ENCODE measurements at places on chromosomes 4 and X.

GRCh38 chr4:183147983-183148382 is 48.9 kb downstream of the WWC2 start:
- DNase-seq: no peak

DNA sequence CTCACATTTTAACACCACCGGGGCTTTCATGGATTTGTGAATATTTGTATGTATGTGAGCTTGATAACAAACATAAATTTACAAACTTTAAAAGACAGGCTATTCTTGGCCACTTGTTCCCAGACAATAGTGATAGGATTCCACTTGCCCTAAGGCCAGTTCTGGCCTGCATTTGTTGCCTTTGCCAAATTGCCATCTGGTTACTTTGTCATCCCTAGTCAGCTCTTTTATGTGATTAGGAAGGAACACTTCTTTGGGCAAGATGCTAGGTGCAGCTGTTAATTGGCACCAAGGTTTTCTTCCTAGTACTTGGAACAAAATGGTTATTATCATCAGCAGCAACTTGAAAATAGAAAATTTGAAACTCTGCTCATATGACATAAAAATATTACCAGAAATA is 63.3 kb downstream of the CCSER1 start:
- no peak for DNase-seq

- no peak for DNase-seq
Measured at GRCh38 chr4:154781983-154782293, 866 bp downstream of the RBM46 start.

DNA sequence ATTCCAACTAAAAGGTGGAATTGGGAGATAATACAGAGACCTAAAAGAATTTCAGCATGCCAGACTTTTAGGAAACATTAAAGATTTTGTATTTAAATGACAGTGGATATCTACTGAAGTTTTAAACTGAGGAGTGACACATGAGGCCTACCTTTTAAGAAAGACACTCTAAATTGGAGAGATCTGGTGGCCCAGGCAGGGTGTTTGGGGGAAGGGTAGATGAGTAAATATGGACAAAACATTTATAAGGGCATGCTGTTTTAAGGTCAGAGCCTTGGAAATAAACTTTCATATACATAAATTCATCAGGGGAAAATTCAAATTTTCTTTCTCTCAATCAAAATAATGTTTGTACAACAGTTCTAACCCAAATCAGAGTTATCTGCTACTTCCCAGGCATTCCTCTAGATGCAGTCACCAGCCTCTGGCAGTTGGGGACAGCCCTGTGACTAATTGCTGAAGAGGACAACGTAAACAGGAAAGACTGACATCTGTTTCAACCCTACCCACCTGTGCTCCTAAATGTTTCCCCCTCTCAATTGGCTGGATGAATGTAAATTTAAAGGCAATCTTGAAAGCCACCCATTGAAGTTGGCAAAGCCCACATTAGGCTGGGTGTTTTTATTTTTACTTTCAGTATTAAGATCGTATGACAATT is 1646.9 kb upstream of the ADGRL3 start:
- DNase-seq: no peak

- peak; percentile 45 for DNase-seq
Measured at GRCh38 chr4:116180157-116180601, 905.2 kb downstream of the TRAM1L1 start.

- no peak for DNase-seq
Measured at GRCh38 chr4:56619160-56619559, 61.9 kb downstream of the HOPX start.

- DNase-seq: no peak
Measured at GRCh38 chr4:73609706-73610105, 10.5 kb downstream of the RASSF6 start.

GRCh38 chrX:155169881-155170280 is 46.4 kb upstream of the VBP1 start:
- DNase-seq: no peak

DNA sequence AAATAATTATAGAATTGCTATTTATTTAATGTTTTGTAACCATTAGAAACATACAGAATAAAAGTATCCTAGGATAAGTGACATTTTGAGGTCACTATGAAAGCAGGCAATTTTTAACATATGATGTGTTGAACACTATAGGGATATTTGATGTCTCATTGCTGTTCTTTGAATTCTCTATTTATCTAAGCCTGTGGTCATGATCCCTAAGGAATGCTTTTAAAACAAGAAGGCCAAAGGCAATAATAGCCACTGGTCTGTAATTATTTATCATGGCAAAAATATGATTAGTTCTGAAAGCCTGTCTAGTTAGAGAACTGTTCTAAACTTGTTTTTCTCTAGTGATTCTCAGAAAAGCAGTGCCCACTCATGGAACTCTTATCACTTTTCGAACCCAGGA is 186.6 kb downstream of the RPA4 start:
- DNase-seq: no peak

GRCh38 chrX:24298191-24298590 is 15.7 kb downstream of the SUPT20HL2 start:
- DNase-seq: no peak

DNA sequence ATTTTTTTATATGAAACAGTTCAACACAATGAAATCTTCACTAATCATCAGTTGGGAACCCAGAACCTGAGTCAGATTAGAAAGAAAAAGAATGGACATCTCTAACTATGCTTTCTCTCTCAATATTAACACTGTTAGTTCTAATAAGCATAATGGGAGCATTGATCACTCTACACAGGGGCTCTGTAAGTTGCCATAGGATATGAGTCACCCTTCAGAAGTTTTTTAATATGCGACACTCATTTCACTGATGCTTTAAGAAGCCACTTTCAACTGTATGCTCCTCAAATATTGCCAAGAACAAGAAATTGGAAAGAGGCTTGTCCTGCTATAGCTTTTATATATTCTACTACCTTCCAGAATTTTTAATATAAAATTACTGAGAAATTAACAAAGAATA is 187.0 kb downstream of the AASDH start:
- no peak for DNase-seq

- DNase-seq: no peak
Measured at GRCh38 chr4:125382995-125383394, 68.2 kb downstream of the FAT4 start.

DNA sequence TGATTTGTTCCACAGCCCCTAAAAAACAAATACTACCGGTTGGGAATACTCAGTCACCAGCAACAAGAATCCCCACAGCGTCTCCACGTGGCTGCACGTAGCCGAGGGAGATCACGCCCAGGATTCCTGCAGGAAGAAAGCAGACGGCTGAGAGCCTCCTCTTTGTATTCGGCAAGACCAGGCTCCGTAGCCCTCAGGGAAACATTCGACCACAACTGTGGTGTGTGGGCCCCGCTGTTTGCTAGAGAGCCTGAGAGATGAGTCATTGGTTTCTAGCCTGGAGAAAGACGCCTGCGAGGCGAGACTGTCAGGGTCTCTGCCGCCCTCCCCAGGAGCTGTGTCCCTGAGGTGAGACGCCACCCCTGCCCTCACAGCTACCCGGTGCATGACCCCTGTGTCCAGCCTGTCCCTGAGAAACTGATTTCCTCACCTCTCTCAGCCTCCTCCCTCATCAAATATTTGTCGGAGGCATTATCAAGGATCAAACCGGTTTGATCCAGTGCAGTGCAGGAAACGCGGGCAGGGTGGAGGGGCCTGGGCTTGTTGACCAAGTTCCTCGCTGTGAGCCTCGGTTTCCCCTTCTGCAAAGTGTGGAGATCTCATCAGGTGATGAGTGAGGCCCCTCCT is 4.7 kb upstream of the S100P start:
- no peak for DNase-seq

- no peak for DNase-seq
Measured at GRCh38 chrX:49066278-49066677, 7.5 kb downstream of the CCDC120 start.

- no peak for DNase-seq
Measured at GRCh38 chr4:4618847-4619246, 77.0 kb upstream of the STX18 start.

- no peak for DNase-seq
Measured at GRCh38 chr4:113043591-113043990, 5.9 kb upstream of the ANK2 start.

DNA sequence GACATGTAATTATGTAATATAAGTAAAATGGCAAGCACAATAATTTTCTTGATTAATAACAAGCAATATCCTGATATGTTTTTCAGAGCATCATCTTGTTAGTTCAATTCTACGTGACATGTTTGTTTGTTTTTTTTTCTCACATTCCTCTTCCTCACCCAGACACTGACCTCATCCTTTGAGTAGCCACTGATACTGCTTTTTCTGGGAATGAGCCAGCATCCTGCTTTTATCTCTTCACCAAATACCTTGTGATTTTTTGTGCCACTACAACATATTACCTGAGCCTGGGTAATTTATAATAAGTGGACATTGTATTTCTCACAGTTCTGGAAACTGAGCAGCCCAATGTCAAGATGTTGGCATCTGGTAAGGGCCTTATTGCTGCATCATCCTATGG is 484.0 kb downstream of the NAF1 start:
- DNase-seq: no peak

- DNase-seq: peak; percentile 59
Measured at GRCh38 chr4:86960557-86960961, 25.7 kb downstream of the AFF1 start.

GRCh38 chrX:38108364-38108763 is 102.0 kb downstream of the SYTL5 start:
- no peak for DNase-seq

DNA sequence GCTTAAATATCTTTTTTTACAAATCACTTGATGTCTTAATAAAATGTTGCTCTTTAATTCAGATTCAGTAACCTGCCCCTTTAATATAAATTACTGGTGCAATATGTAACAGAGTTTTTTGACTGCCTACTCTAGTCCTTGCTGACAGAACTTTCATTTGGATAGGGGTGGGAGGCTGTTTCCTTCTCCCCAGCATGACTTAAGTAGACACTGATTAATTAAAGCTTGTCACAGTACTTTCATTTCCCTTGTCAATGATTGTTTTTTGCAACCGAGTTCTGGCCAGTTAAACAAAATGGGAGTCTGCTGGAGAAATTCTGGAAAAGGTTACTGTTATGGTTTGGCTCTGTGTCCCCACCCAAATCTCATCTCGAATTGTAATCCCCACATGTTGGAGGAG is 37.3 kb upstream of the BBS12 start:
- no peak for DNase-seq

DNA sequence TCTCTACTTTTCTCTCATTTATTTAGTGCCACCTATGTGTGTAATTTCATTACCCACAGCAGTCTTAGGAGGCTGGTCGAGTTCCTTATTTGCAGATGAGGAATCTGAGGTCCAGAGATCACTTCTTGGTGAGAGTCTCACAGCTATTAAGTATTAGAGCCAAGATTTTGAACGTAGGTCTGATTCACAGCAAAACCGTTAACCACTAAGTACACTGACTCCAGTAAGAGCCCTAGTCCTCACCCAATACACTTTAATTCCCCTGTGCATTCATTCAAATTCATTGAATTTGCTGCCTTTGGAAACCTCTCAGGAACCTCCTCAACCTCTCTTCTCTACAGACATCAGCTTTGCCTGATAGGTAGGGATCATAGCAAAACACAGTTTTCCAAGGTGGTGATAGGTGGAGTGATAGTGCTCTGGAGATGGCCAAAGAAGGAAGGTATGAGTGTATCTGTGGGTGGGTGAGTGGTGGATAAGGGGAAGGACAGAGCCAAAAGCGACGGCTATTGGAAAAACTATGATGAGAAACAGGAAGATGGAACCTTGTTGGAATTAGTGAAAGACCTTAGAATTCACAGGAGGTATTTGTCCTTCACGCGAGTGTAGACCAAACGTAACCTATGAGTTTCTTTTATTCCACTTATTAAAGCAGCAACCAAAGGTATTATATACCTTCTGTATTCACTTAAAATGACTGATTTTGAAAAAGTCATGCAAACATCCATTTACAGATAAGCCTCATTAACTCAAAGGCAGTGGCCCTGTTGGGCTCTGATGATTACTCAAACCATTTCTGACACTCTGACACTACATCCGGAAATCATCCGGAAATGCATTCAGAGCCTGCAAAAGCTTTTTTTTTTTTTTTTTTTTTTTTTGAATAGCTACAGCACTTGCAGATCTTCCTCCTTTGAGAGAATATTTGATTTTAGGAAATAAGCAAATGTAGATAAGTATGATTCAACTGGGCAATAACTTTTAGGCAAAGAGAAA is 6.3 kb downstream of the FMR1 start:
- DNase-seq: peak; percentile 52

GRCh38 chr4:136927172-136927571 is 605.1 kb downstream of the PCDH18 start:
- no peak for DNase-seq

- no peak for DNase-seq
Measured at GRCh38 chr4:104235967-104236366, 258.7 kb downstream of the CXXC4 start.

DNA sequence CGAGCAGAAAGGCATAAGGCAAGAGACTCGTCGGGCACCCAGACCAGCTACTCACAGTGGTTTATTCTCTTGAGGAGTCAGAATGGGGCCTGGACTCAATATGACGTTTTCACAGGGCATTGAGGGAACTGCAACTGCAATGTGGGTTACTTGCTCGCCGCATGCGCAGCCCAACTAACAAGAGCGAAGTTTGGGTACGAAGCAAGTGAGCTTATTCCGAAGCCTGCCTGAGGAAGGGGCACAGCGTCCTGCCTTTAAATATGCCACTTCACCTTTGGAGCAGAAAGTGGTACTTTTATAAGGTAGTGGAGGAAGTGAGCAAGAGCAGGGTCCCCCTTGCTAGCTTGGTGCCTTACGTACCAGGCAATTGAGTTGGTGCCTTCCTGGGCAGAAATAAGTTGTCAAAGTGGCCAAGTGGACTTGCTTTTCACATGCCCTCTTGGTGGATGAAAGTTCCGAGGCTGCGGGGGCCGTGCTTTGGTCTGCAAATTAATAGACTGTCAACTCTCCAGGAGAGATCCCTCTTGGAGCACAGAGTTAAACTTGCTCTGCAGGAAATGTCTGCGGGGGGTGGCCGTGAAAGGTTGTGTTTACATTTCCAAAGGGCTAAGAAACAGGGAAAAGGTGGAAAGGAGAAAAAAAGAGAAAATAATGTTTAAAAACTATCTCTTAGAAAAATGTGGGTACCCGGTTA is 480.4 kb downstream of the TRIML1 start:
- DNase-seq: no peak

GRCh38 chr4:140266958-140267568 is 106.4 kb upstream of the SCOC start:
- DNase-seq: no peak

DNA sequence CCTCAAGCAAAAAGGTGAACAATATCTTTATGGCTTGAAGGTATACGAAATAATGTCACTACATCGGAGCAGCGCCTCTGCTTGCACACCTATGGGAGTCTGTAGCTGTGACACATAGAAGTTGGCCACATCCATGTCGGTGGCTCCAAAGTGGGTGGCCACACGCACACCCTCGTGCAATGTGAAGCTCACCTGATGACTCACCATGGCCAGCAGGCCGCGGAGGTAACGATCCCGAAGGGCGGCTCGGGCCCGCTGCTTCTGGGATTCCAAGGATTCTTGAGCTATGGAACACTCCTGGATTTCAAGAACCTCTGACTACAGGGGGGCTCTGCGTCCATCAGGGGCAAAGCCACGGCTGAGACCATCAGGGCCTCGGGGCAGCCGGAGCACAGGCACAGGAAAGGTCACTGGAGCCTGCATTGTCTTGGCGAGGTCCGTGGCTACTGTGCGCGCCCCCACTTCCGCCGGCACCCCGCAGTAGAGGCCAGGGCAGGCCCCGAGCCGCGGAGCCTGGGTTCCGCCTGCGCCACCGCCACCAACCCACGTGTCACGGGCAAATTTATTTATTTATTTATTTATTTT is 25.2 kb downstream of the NYX start:
- DNase-seq: no peak

GRCh38 chrX:29196501-29196900 is 609.3 kb downstream of the IL1RAPL1 start:
- no peak for DNase-seq

GRCh38 chrX:20374450-20374849 is 107.7 kb upstream of the RPS6KA3 start:
- DNase-seq: no peak

All from Karpas-422 (cell line).